NAMALWA (cell line): ENCODE measurements at places on chromosomes 12 and 14.

DNA sequence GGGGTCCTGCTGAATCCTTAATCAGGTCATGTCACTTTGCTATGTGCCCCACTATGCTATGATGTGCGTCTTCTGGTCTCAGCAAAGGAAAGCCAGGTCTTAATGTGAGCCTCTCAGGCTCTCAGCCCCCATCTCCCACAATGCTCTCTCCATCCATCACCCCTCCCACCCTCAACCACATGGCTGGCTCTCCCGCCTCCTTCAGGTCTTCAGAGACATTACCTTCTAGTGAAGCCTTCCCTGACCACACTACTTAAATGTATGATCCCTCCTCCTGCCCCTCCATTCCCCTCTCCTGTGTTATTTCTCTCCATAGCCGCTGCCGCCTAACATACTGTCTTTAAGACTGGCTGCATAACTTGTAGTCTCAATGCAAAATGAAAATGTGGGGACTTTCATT lies 50.5 kb downstream of the KRT80 start:
- DNase-seq = peak; percentile 50

GRCh38 chr14:54343272-54344121 lies 53.3 kb upstream of the CDKN3 start:
- DNase-seq = no peak

DNA sequence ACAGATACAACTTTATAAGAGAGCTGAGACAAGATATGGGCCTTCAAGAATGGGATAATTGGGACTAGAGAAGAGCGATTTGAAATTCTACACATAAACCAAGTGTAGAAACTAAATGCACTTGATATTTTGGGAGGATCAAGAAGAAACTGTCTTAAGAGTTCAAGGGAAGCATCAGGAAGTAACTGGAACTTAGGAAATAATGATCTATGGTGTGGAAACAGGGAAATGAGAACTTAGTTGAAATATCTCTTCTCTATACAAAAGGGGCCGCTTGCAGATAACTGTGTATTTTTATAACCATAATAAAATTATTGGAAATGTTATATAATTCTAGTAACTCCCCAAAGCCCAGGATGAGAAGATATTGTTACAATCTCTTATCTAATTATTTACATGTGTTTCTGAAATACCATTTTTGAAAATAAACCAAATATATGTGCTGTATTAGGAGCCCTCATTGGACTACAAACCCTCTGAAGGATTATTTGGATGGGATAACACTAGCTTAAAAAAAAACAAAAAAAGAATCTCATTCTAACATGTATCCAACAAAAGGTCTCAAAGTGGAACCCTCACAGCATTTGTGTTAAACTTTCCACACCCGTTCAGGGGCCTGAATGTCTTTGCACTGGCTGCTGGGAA lies 84.7 kb upstream of the FLRT2 start:
- no peak for DNase-seq

DNA sequence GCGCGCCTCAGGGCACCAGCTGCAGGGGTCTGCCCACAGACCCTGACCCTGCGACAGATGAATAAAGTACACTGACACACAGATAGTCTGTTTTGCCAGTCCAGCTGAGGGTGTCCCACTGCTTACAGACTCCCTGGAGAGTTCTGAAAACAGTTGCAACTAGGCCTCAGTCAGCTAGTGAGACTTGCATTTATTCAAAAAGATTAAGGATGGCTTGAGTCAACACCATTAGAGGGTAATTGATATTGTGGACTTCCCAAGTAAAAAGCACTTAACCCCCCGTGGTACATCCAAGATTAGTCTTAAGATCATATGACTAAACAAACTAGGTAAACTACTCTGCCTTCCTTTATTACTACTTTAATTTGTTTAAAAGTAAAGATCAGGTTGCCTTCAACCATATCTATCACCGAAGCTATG lies 11.1 kb upstream of the PSEN1 start:
- DNase-seq = no peak

DNA sequence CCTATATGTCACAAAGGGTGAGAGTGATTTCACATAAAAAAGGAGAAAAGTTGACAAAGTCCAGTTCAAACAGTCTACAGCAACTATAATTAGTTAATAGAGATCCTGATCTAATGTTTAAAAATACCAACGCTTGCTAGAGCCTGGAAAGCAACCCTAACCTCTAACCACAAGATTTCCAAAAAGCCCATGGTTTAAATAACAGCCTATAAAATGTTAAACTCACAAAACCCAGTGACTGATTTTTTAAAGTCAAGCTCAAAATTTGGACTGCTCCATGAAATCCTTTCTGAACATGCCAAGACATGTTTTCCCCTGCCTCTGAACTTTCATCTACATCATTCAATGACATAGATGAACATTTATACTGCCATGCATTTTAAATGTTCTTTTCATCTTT lies 81.6 kb downstream of the PLEKHG7 start:
- no peak for DNase-seq

DNA sequence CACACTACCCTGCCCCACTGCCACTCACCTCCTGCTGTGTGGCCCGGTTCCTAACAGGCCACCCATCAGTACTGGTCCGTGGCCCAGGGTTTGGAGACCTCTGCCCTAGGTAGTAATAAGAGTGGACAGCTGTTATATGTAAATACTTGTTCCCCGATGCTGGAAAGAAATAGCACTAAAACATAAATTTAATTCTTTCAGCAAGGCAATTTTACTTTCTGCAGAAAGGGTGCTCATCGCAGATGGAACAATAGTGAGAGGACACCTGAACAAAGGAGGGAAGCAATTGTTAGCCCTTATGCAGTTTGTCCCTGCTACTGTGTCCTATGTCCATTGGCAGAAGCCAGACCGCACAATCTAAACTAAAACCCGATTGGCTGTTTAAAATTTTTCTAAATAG lies 5.9 kb upstream of the CYP46A1 start:
- DNase-seq = no peak

GRCh38 chr12:58459191-58459590 lies 461.1 kb downstream of the LRIG3 start:
- DNase-seq = no peak

DNA sequence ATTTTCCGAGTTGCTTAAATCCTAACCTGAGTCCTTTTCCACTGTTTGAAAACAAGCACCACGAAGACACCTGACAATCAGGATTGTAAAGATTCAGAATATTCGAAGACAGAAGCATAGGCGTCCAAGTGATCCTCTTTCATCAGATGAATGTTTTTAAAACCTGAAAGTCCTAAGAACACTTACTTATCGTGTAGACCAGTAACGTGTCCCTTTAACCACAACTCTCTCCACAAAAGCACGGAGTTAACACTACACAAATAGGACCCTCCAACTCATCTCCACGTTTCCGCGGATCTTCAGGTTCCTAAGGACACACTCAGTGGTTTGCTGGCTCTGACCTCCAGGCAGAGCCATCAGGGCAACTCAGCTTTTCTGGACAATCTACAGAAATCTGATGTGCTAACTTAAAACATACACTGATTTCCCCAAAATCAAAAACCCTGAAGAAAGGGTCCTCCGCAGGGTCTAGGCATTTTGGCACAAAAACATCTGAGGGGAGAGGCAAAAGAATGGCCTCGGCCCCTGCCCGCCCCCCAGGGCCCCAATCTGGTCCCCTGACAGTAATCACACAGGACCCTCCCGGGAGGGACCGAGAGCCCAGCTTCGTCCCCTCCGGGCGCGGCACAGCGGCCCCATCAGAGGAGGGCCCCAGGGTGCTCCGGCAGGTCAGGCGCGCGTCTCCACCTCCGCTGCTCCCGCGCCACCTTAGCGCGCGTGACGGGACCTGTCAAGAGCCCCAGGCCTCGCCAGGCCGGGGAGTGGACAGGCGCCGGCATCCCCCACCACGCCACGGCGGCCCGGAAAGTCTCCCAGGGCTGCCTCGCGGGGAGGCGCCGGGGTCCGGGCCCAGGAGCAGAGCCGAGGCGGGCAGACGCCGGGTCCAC lies 925 bp downstream of the DICER1 start:
- DNase-seq = peak; percentile 42
